Renal cortical epithelial cell (primary cell): ENCODE measurements at places on chromosomes 6 and 20.

DNA sequence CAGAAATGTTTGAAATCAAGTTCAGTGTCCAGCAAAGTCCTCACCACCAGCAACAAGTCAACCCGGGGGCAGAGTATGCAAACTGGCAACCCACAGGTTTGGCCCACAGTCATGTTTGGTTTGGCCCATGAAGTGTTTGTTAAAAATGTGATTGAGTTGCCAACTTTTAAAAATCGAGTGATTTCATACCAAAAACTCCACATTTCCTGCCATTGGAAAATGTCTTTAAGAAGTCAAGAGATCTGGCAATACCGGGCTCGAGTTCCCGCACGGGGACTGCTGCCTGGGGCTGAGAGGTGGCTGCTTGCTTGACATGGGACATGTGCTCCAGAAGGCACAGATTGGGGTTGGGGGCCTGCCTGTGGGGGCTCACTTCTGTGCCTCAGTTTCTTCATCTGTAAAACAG is 36.1 kb downstream of the PREX1 start:
- DNase-seq, result no peak

DNA sequence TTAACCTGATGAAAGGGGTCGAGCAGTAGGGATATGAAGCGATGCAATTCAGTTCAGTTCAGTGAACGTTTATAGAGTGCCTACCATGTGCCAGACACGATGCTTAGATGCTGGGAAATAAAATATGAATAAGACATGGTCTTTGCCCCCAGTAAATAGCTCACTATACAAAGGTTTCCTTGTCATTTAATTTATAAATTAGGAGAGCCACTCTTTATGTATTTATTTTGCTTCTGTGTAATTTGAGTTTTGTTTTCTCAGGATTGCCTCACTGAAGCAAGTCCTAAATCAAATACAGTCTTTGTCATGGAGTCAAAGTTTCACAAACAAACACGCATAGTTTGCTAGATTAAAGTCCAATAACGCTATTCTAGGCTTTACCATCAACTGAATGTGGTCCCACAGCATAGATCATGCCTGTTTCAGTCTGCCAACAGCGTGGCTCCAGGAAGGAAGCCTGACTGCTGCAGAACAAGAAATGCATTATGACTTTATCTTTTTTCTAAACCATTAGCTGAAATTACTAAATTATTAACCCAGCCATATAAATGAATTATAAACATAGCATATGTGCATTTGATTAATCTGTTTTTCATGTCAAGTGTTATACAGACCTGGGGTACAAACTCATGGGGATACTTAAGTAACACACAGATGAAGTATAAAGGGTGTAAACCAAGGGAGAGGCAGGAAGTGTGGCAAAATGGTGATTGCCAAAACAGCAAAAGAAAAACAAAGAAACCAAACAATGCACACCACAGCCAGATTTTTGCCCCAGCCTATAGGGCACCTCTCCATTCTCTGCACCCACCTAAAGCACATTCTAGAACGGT is 29.8 kb upstream of the CCN2 start:
- no peak for DNase-seq

DNA sequence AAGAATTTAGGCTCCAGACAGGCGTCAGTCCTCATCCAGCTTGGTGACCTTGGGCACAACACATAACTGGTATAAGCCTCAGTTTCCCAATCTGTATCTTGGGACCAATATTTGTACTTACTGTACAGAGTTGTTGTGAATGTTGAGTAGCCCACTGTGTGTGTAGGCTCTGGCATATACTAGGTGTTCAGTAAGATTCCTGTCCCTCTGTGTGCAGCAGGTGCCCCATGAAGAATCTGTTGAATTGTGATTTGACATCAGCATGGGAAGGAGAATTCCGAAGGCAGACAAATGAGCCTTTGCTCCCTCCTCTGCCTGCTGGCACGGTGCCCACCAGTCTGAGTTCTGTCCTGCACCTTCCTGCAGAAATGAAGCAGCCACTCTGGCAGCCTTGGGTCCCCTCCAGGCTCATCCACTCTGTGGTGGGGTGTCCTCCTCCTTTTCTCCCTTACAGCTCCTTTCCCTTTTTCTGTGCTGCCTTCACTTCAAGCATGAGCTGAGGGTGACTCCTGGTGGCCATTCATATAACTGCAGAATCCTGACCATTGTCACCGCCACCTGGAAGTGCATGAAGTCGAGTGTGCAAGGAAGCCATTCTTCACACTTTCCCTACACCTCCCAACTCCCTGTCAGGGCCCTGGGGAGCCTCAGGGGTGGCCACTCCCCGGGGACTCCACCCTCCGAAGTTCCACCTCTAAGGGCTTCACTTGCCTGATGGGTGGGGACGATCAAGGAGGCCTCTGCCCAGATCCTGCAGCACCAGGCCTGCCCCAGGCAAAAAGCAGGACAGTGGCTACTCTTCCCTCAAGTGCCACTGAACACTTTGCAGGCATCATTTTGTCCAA is 48.2 kb downstream of the MRPL14 start:
- DNase-seq, result peak; percentile 61

DNA sequence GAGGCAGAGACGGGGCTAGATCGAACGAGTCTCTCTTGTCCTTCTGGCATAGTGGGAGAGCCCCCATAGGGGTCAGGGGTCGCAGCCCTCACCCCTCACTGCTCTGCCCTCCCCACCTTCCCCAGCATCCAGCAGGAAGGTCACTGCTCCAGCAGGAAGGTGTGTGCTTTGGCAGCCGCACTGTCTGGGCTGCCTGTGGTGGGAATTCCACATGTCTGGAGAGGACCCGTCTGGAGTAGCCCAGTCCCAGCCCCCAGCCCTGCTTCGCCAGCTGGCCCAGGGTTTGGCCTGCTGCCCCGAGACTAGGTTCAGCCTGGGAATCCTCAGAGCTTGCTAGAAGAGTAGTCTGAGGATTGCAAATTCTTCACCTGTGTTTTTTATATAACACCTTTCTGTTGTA is 2.5 kb upstream of the R3HDML start:
- DNase-seq, result no peak

DNA sequence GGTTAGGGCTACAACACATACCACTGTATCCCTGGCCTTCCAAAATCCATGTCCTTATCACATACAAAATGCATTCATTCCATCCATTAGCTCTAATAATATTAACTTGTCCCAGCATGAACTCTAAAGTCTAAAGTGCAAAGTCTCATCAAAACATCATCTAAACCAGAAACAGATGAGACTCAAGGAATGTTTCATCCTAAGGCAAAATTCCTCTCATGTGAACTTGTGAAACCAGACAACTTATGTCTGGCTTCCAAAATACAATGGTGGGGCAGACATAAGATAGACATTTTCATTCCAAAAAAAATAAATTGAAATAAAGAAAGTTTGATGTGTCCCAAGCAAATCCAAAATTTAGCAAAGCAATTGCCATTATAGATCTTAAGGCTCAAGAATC is 257.4 kb downstream of the HTR1B start:
- no peak for DNase-seq

GRCh38 chr6:108113557-108114519 is 39.3 kb upstream of the OSTM1 start:
- DNase-seq, result peak; percentile 40
